ENCODE measurements at places on chromosomes 13 and 19.

- DNase-seq: no peak
These were observed 131.8 kb upstream of the PEG3 start for GRCh38 chr19:56972291-56972841.

- DNase-seq: no peak
These were observed 589 bp downstream of the POLR1G start for GRCh38 chr19:45407091-45407375.

- no peak for DNase-seq
These were observed 749 bp downstream of the GDF15 start for GRCh38 chr19:18386543-18387271.

- no peak for DNase-seq
These were observed 10.5 kb upstream of the ZNF536 start for GRCh38 chr19:30361721-30362120.

DNA sequence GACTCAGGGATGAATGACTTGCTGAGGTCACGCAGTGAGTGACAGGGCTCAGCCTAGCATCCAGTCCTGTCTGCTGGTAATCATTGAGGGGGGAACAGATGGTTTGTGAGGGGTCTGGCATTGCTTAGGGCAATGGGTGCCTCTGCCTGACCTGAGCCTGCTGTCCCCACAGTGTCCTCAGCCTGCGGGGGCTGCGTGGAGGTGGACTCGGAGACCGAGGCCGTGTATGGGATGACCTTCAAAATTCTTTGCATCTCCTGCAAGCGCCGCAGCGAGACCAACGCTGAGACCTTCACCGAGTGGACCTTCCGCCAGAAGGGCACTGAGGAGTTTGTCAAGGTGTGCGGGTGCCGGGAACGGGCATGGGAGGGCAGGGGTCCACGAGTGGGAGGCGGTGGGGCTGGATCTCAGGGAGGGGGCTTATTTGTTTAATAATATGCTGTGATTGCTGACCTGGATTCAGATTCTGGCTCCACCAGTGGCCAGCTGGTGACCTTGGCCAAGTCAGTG is 2.1 kb downstream of the SCN1B start:
- no peak for DNase-seq

GRCh38 chr19:21593008-21593481 is 87.6 kb downstream of the ZNF429 start:
- no peak for DNase-seq

DNA sequence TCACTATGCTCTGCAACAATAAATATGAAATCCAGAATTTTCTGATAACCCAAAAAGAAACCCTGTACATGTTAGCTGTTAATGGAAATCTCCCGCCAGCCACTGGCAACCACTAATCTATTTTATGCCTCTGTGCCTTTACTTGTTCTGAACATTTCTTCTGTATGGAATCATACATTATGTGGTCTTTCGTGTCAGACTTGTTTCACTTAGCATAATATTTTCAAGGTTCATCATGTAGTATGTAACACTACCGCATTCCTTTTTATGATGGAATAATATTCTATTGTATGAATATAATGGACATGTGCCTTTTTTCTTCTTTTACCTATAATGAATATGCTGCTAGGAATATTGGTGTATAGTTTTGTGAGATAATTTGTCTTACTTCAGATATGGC is 1123.3 kb downstream of the EFNB2 start:
- DNase-seq: no peak

- no peak for DNase-seq
These were observed 865 bp upstream of the CRLF1 start for GRCh38 chr19:18607226-18608101.

- DNase-seq: no peak
These were observed 112.3 kb upstream of the ZNF507 start for GRCh38 chr19:32233091-32233490.

DNA sequence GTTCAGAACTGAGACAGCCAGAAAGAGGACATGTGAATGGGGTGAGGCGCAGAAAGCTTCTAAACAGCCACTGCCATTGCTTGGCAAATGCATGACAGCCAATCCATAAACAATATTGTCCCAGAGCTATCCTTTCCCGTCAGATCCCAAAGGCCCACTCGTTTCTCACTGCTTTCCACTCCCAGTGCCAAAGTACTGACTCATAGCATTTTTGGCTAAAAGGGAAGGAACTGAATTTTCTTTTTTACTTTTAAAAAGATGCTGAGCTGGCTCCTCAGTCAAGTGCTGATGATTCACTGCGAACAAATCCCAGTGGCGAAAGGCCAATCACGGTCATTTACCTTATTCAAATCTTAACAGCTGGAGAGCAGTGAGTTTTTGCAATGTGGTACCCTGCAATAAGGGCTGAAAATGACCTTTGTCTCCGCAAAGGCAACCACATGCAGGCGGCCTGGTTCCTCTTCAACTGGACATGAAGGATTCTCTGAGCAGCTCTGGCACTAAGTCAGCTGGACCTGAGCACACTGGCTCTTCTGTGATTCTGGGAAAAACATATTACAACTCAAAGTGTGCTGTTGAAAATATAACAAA is 151.7 kb downstream of the DCLK1 start:
- DNase-seq: no peak

- no peak for DNase-seq
These were observed 284.1 kb upstream of the SOX21 start for GRCh38 chr13:94996445-94996844.

DNA sequence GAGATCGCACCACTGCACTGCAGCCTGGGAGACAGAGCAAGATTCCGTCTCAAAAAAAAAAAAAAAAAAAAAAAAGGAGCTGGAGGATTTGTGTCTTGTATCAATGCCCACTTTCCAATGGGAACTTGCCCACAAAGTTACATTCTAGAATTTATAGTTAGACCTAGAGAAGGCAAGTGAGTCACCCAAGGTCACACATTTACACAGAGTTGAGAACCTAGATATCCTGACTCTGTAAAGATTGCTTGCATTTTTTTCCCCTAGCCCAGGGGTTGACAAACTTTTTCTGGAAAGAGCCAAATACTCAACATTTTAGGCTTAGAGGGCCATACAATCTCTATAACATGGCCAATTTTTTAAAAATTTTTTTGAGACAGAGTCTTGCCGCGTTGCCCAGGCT is 7.7 kb upstream of the BRD4 start:
- no peak for DNase-seq

- DNase-seq: peak; percentile 82
These were observed 16.4 kb upstream of the CYP2B6 start for GRCh38 chr19:40974633-40975037.

DNA sequence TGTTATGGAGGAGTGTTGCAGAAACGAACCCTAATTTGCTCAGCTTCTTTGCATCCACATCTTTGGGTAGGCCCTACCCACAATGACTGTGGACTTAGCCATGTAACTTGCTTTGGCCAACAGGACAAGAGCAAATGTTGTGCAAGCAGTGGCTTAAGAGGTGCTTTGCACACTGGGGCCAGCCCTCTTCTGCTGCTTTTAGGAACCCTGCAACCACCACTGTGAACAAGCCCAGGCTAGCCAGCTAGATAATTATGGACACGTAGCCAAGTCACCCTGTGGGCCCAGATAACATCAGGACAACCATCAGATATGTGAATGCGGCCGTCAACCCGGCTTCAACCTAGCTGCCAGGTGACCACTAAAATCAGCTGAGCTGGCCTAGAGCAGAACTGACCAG is 17.1 kb downstream of the C19orf47 start:
- DNase-seq: no peak

GRCh38 chr13:76886292-76887075 is at the start of gene KCTD12:
KCTD12 (minus strand) TSS chr13:76886405; CDS start chr13:76886148, 257 bp downstream.
- peak; percentile 77 for DNase-seq

DNA sequence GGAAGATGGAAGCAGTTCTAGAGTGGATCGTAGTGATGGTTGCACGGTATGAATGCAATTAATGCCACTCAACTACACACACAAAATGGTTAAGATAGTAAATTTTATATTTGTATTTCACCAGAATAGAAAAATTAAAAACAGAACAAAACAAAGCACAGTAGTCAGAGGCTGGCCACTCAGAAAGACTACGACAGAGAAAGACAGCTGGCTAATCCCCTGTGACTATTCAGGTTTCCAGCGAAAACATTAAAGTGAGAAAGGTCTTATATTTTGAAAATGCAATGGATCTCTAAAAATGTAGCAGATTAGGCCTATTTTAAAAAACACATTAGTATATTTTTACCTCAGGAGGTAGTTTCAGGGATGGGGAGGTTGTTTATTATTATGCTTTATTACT is 131.3 kb upstream of the POSTN start:
- no peak for DNase-seq

DNA sequence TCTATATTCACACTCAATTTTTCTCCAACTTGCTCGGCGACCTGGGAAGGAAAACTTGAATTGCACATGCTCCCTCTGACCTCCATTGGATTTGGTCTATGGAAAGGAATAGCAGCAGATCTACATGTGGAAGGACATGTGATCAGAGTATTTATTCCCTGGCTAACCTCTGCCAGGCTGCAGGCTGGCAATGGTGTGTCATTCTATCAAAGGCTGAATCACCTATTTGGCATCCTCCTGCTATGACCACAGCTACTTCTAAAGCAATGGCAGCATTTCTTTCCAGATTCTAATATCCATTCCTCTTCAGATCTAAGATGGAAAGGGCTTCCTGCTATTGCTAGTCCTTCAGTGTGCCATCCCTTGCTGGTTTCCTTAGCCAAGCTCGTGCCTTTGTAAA is 144.3 kb upstream of the FREM2 start:
- DNase-seq: no peak

- no peak for DNase-seq
These were observed 5.3 kb downstream of the SBNO2 start for GRCh38 chr19:1168572-1169410.

GRCh38 chr19:34306213-34306661 is 51.9 kb downstream of the GARRE1 start:
- no peak for DNase-seq

DNA sequence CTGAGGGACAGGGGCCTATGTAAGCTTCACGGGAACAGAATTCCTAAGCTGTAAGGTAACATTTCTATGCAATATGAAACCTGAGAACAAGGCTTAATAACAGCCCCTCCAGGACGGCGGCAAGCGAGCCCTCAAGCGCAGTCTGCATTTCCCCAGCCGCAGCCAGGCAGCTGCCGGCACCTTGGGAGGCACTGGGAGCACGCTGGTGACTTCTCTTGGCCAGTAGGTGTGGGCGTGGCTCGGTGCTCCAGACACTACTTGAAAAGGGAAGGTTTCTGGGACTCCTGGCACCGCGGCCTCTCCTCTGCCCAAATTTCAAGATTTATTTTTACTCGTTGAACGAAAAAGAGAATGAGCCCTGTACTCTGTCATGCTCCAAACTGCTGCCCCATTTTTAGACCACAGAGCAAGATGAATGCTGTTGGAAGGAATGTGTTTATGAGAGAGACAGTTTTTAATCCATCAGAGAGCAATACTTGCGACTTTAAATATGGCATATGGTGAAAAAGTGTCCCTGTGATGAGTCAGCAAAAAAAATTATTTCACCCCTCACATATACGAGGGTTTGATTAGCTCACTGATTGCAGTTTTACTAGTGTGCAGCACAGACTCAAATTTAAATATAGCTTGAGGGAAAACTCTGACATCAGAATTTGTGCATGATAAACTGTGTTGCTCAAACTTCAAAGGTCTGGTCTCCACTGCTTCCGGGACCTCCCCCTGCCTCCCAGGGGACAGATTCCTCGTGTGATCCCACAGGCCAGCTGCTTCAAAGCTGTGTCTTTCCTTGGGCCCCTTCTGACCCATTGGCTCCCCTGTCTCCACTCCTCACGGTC is 81.2 kb downstream of the COL4A2 start:
- DNase-seq: no peak

- peak; percentile 69 for DNase-seq
These were observed 2.7 kb upstream of the HNRNPL start for GRCh38 chr19:38852231-38853044.

- DNase-seq: no peak
These were observed at the start of gene PALM for GRCh38 chr19:708154-709143. PALM (plus strand) TSS chr19:708935; CDS start chr19:709147, 212 bp downstream.

DNA sequence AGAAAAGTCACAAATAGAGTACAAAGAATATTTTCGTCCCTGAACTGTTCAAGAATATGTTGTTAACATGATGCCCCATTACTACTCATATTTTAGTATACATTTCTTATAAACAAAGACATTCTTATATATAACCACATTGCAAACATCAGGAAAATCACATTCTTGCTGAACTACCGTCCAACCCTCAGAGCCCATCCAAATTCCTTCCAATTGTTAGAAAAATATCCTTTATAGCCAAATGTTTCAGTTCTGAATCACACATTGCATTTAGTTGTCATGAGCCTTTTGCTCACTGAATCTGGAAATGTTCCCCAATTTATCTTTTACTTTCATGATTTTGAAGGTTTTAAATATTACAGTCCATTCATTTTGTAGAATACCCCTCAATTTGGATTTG is 467.8 kb upstream of the ARGLU1 start:
- no peak for DNase-seq

GRCh38 chr19:18848878-18849661 is 17.3 kb downstream of the UPF1 start:
- no peak for DNase-seq

DNA sequence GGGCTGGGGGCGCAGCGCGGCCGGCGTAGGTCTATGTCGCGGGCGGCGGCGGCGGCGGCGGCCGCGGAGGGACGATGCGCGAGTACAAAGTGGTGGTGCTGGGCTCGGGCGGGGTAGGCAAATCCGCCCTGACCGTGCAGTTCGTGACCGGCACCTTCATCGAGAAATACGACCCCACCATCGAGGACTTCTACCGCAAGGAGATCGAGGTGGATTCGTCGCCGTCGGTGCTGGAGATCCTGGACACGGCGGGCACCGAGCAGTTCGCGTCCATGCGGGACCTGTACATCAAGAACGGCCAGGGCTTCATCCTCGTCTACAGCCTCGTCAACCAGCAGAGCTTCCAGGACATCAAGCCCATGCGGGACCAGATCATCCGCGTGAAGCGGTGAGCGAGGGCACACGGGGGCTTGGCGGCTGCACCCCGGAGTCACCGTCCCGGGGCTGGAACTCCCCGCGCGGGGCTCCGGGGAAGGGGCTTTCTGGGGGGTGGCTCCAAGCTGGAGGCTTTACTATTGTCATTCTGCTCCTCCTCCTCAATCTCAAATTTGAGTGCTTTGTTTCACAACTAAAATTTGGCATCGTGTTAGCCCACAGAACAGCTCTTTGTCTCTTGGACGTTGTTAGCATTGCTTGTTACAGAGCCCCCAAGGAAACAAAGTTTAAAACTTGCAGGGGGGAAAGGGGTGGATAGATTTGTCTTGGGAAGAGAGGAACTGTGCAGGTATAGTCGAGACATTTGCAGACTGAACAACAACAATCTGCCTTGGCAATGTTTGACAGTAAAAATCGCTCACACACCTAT is 630 bp downstream of the RAP2A start:
- peak; percentile 52 for DNase-seq

GRCh38 chr19:42121036-42121621 is 11.1 kb downstream of the POU2F2 start:
- no peak for DNase-seq

All from CD4-positive, alpha-beta T cell treated with Interleukin-10 for 1 hour (primary cell).